Activated CD4-positive, alpha-beta memory T cell treated with anti-CD3 and anti-CD28 coated beads, Interleukin-2, amount 10 ng/mL, durations not matched to agents 7 days and 5 days (primary cell): ENCODE measurements at places on chromosomes 4 and X. TPM values are rescaled to one million over a fixed set of nuclear protein-coding genes. Genes with fewer than 3 reads are reported as not detected.

GRCh38 chr4:177322266-177322665 is 12.6 kb downstream of the NEIL3 start:
- peaks cover 59% of the 10 kb centered on the region for H3K4me1 ChIP-seq
- no peaks in the 10 kb centered on the region for H3K27me3 ChIP-seq
- no peak for DNase-seq
- peaks cover 81% of the 10 kb centered on the region for H3K36me3 ChIP-seq

The ARHGAP4 gene
- 267 TPM for total RNA-seq

- no peak overlapping the region for H3K4me3 ChIP-seq
- no peaks in the 10 kb centered on the region for H3K36me3 ChIP-seq
- H3K27me3 ChIP-seq: no peaks in the 10 kb centered on the region
- no peak overlapping the region for H3K27ac ChIP-seq
- no peak for DNase-seq
- H3K4me1 ChIP-seq: no peaks in the 10 kb centered on the region
These were observed 49.4 kb upstream of the RELL1 start for GRCh38 chr4:37735578-37735977.

DNA sequence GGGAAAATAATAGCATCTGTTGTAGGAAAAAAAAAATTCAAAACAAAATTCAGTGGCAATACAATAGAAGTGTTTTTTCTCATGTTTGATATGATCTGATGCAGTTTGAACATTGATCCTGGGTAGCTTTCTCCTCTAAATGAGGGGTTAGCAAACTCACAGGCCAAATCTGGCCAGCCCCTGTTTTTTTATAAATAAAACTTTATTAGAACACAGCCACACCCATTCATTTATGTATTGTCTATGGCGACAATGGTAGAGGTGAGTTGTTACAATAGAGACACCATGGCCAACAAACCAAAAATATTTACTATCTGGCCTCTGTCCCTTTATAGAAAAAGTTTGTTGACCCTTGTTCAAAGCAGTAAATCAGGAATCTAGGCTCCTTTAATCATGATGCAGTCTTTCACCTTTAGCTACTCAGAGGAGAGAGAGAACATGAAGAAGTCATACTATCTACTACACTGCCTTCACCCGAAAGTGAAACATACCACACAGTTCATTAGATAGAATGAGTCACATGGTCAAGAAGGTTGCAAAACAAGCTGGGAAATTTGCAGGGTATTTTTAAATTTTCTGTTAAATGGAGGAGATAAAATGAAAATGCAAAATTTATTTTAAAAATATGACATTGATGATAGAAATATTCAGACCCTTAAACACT is 186.6 kb upstream of the MAOA start:
- no peak for DNase-seq
- no peak overlapping the region for H3K4me3 ChIP-seq
- H3K27me3 ChIP-seq: no peaks in the 10 kb centered on the region
- H3K4me1 ChIP-seq: peaks cover 3% of the 10 kb centered on the region

The RBMXL3 gene
- not detected for total RNA-seq

- peaks cover 1% of the 10 kb centered on the region for H3K27me3 ChIP-seq
- no peaks in the 10 kb centered on the region for H3K36me3 ChIP-seq
- no peaks in the 10 kb centered on the region for H3K4me1 ChIP-seq
These were observed 8.3 kb downstream of the SRPX2 start for GRCh38 chrX:100652266-100652665.

DNA sequence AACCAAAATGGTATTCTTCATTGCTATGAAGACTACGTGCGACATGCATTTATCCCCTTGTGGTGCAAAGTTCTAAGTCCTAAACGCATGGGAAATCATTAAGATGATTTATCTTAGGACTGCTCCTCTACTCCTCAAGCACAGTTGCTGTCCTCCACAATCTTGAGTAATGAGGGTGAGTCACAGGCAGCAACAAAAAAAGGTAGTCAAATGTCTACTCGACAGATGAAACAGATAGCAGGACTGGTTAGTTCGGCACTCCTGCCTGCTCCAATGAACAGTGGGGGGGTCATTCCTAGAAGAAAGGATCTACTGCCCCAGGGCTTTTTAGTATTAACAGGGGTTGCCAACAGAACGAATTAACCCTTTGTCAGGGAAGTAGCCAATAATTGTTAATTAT is 233.7 kb upstream of the FGF13 start:
- H3K4me3 ChIP-seq: no peak overlapping the region
- no peaks in the 10 kb centered on the region for H3K27me3 ChIP-seq
- H3K4me1 ChIP-seq: no peaks in the 10 kb centered on the region
- no peaks in the 10 kb centered on the region for H3K36me3 ChIP-seq
- H3K27ac ChIP-seq: no peak overlapping the region
- no peak for DNase-seq

The PPEF2 gene
- total RNA-seq: not detected

- no peaks in the 10 kb centered on the region for H3K36me3 ChIP-seq
These were observed at the start of gene PLAC1 for GRCh38 chrX:134658002-134658759. PLAC1 (minus strand) TSS chrX:134658471; CDS start chrX:134566682, 91,789 bp downstream.

The GAGE2A gene
- not detected for total RNA-seq

DNA sequence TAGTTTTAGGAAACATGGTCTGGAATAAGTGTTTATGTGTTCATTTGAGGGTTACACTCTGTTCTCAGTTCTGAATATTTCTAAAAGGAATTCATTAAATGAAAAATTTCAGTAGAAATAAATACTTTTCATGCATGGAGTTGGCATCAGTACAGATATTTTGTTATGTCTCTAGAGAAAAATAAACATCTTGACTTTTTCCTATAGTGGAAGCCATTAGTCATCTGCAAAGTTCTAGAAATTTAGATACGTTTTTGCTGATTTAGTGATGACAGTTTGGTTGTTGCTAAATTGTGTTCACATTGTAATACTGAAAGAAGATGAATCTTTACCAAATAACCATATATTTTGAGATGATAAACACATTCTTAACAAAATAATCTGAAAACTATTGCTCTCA is 268.2 kb upstream of the TEX13A start:
- no peak overlapping the region for H3K4me3 ChIP-seq
- H3K27ac ChIP-seq: no peak overlapping the region
- H3K36me3 ChIP-seq: no peaks in the 10 kb centered on the region
- H3K27me3 ChIP-seq: no peaks in the 10 kb centered on the region

DNA sequence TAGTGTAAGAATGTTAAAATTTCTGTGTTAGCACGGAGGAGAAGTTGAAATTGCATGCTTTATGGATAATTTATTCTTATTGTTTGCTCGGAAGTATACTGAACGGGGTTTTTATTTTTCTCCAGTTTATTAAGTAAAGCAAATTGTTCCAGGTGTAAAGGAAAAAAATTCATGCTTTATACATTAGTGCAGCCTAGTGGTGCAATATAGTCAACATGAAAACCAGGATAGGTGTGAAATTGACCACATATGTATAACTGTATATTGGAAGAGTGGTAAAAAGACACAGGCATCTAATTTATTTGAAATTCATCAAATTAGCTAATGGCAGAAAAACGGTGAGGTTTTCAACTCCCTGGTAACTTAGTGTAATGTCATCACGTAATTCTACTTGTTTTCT is 959 bp downstream of the BRS3 start:
- no peak overlapping the region for H3K27ac ChIP-seq
- no peak for DNase-seq
- no peaks in the 10 kb centered on the region for H3K4me1 ChIP-seq
- peaks cover 57% of the 10 kb centered on the region for H3K27me3 ChIP-seq

DNA sequence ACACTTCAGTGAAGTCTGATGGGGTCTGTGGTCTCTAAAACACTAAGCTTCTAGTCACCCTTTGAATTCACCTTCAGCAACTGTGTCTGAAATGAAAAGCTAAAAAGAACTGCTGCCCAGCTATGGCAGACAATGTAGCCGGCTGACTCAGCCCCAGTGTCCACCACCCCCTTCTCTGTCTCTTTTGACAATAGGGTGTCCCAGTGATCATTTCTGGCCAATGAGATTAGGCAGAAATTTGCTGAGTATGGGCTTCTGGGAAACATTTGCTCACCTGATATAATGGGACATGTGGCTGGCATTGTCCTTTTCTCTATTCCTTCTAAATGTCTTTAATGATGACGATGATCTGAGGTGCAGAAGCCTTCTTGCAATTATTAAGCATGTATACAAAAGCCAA is 20.6 kb downstream of the IGFBP7 start:
- no peak overlapping the region for H3K27ac ChIP-seq
- no peaks in the 10 kb centered on the region for H3K36me3 ChIP-seq
- peaks cover 32% of the 10 kb centered on the region for H3K27me3 ChIP-seq
- H3K4me1 ChIP-seq: no peaks in the 10 kb centered on the region
- H3K4me3 ChIP-seq: no peak overlapping the region

DNA sequence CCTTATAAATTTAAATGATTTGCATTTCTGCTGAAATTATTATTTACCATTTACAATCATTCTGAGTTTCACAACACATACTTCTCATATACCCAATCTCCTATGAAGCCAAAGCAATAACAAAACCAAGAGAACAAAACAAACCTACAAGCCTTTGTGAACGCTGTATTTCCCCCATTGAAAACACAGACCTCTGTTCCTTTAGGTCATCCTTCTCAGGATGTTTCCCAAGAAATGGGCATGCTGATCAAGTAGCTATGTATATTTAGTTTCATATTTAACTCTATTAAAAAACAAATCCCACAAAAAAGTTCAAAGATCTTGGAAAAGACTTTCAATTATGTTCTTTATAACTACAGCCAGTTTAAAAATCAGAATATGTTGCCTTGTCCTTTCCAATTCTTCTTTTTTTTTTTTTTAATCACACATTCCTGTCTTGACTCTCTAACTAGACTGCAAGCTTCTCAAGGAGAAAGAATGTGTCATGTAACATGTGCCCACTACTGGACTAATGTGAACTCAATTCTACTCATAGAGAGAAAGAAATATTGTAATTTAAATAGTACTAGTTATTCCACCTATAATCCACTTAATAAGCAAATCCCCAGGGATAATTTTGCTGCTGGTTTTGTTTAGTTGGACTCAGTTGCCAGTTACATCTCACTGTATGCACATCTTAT is 84.3 kb upstream of the PRSS48 start:
- peaks cover 12% of the 10 kb centered on the region for H3K27me3 ChIP-seq
- H3K4me3 ChIP-seq: no peak overlapping the region
- no peaks in the 10 kb centered on the region for H3K4me1 ChIP-seq

The DCAF4L1 gene
- 0.10 TPM for total RNA-seq

The IL21 gene
- total RNA-seq: 3.1 TPM

DNA sequence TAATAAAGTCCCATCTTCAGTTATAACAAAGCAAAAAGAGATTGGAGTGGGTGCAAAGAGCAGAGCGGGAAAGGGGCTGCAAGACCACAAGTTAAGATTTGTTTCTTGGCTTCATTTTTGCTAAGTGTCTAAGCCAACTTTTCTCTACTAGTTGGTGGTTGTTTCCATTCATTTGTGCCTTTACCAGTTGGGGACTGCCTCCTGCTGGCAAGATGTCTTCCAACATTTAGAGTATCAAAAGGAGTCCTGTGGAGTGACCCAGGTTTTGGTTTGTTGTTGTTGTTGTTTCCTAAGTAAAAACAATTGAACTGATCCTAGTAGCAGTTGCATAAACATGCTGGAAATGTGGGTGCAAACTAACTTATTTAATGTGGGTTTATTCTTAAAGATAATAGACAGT is 121.1 kb downstream of the SPATA18 start:
- no peak overlapping the region for H3K4me3 ChIP-seq
- H3K27ac ChIP-seq: no peak overlapping the region
- no peaks in the 10 kb centered on the region for H3K27me3 ChIP-seq
- DNase-seq: no peak
- H3K4me1 ChIP-seq: no peaks in the 10 kb centered on the region
- H3K36me3 ChIP-seq: no peaks in the 10 kb centered on the region

DNA sequence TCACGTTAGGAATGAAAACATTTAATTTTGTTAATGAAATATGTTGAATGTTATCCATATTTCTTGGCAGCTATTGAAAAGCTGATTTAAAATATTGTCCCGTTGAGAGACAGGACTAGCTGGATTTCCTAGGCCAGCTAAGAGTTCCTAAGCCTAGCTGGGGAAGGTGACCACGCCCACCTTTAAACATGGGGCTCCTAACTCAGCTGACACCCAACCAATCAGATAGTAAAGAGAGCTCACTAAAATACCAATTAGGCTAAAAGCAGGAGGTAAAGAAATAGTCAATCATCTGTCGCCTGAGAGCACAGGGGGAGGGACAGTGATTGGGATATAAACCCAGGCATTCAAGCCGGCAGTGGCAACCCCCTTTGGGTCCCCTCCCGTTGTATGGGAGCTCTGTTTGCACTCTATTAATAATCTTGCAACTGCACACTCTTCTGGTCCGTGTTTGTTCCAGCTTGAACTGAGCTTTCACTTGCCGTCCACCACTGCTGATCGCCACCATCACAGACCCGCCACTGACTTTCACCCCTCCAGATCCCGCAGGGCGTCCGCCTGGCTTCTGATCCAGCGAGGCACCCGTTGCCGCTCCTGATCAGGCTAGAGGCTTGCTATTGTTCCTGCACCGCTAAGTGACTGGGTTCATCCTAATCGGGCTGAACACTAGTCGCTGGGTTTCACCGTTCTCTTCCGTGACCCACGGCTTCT is 308.9 kb downstream of the GLUD2 start:
- H3K27me3 ChIP-seq: no peaks in the 10 kb centered on the region
- no peak overlapping the region for H3K27ac ChIP-seq
- no peaks in the 10 kb centered on the region for H3K4me1 ChIP-seq
- no peak for DNase-seq

GRCh38 chr4:106095408-106095807 is 200.1 kb downstream of the NPNT start:
- H3K4me1 ChIP-seq: no peaks in the 10 kb centered on the region
- H3K4me3 ChIP-seq: no peak overlapping the region
- DNase-seq: no peak
- H3K27me3 ChIP-seq: no peaks in the 10 kb centered on the region
- H3K36me3 ChIP-seq: peaks cover 28% of the 10 kb centered on the region

DNA sequence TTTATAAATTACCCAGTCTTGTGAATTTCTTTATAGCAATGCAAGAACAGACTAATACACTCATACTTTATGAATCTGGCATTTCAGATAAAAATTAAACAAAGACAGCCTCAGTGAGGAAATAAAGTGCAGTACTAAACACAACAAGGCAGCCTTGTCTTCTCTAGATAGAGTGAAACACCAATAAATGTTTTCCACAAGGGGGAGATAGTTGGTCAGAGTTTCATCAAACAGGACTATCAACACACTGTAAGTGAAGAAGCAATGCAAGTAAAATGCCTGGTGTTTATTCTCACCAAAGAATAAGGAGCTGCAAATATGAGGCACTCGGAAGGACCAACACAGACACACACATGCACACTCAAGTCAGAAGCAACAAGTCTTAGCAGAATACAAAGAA is 62.8 kb downstream of the FAM9B start:
- peaks cover 3% of the 10 kb centered on the region for H3K4me1 ChIP-seq
- no peak overlapping the region for H3K27ac ChIP-seq
- H3K27me3 ChIP-seq: no peaks in the 10 kb centered on the region

DNA sequence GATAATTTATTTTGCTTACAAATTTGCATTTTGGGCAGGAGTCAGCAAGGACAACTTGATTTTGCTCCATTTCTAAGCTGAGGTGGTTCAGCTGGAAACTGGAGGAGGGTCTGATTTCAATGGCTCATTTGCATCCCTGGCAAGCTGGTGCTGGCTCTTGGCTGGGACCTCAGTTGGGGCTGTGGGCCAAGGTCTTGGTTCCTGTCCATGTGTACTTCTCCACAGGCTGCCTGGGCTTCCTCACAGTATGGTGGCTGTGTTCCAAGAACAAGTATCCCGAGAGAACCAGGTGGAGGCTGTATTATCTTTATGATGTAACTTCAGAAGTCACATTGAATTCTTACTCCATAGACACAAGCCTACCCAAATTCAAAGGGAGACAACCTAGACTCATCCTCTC is 77.0 kb upstream of the STX18 start:
- H3K36me3 ChIP-seq: no peaks in the 10 kb centered on the region
- no peak for DNase-seq

The ALG13 gene
- 36.1 TPM for total RNA-seq

- no peak overlapping the region for H3K27ac ChIP-seq
- no peak overlapping the region for H3K4me3 ChIP-seq
- DNase-seq: no peak
- H3K27me3 ChIP-seq: peaks cover 3% of the 10 kb centered on the region
These were observed 36.0 kb downstream of the BST1 start for GRCh38 chr4:15738877-15739276.
